Heart right ventricle (tissue), 16 donors: ENCODE measurements at places on chromosomes 1 and 21. TPM values are rescaled to one million over a fixed set of nuclear protein-coding genes. Genes with fewer than 3 reads are reported as not detected.

GRCh38 chr1:47403321-47403910, 12.7 kb upstream of the FOXE3 start:
- no peak for DNase-seq

Gene COL8A2
- total RNA-seq = 1.1 TPM

DNA sequence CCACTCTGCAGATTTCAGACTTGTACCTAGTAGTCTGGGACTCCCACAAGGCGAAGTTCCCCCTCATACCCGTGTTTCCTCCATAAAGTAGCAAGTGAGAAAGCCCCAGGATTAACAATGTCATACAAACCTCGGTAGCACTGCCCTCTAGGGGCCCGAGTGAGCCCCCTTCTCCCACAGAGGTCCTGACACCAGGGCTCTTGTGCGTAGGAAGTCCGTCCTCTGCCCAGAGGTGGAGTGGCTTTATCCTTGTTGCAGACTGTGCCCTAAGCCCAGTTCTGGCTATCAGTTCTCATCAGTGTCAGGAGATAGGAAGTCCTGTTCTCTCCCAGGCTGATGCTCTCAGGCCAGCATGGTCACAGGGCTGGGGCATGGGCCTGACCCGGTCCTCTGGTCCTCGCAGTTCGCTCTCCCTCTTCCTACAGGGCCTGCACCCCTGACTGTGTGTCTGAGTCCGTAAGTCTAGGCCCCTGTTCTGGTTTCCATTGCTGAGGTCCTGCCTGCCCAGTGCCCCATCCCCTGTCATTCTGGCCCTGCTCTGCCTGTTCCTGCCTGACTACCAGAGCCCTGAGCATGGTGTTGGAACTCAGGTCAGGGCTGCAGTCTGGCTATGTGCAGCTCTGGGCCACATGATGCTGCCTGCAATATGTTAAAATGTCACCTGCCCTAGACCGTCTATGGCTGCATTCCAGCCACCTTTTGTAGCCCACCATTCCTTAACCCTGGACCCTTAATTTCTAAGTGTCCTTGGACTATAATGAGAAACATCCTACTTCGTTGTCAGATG, 285.6 kb downstream of the ASTN1 start:
- no peak for DNase-seq

Gene KPRP
- not detected for total RNA-seq

DNA sequence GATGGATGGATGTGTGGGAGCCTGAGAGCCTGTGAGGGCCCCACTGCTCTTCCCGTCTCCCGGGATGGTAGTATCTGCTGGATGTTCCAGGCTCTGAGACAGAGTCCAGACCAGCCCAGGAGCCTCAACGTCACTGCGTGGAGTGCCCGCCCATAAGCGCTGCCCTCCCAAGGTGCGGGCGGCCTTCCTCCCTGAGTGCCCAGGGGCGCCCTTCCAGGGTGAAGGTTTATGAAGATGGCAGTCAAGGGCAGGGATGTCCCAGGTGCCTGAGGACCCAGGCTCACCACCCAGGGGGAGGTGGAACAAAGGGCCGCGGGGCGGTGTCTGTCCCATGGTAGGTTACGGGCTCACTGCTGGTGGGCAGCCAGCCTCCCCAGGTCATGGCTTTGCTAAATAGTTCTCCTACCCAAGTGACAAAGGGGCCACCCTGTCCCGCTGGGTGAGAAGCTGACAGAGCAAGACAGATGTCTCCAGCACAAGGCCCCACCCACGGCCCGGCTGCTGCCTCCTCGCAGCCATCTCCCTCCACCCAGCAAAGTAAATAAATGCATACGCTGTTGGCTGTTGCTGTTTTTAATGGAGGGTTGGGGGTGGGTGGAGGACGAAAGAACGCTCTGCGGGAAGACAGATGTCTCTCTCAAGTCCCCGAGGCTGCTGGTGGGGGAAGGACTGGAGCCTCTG, 9.0 kb upstream of the GPR153 start:
- DNase-seq = no peak

GRCh38 chr21:37642493-37642892, 273.8 kb downstream of the KCNJ6 start:
- DNase-seq = no peak

DNA sequence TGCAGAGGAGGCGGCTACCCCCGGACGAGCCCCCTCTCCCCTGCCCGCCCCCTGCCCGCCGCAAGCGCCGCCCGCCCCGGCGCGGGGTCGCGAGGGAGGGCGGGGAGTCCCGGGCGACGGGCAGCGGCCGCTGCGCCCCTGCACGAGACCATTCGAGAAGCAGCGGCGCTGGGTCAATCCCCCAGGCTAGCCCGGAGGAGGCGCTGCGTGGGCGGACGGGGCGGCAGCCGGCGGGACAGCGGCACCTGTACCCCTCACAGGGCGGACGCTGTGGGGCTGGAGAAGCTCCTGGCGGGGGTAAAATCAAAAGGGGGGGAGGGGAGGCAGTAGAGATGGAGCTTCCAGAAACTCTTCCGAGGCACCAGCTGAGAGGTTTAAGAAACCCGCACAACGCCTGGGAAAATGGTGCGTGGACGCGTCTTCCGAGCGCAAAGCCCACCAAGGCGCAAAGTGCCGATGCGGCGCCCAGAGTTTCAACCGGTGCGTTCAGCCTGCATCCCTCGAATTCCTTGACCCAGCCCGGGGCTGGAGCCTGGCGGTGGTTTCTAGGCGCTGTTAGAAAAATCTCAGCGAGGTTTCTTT, at the start of gene PLPPR5:
PLPPR5 (minus strand) TSS at position 1 of the 582 bp plus-strand sequence. CDS start 190 bp downstream, outside the sequence.
- DNase-seq = peak; percentile 6

GRCh38 chr1:25795211-25795610, 4.8 kb upstream of the SELENON start:
- no peak for DNase-seq

DNA sequence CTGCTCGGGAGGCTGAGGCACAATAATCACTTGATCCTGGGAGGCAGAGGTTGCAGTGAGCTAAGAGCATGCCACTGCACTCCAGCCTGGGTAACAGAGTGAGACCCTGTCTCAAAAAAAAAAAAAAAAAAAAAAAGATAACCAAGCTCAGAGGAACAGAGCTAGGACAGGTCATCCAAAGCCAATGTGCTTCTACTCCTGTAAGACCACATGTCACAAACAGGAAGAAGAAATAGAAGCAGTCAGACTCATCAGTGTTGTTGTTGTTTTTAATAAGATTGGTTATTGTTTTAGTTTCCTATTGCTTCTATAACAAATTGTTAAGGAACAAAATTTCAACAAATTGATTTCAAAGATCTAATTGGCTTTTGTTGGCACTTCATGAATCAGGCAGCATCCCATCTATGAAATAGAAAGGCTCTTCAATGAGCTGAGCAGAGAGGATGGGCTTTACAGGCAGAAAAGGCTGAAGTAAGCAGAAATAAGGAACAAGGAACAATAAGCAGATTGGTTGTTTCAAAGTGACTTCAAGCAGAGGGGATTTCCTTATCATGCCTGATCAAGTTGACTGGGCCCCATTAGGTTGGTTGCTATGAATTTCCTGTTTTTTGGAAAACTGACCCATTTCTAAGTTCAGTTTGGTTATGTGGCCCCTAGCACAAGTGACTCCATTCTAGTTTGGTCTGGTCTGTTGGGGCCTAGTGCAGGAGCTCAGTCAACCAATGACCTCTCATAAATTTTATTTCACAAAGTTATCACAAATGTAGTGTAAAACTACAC, 6.0 kb upstream of the AKNAD1 start:
- DNase-seq = no peak
